ENCODE measurements at places on chromosomes 7 and 10.

DNA sequence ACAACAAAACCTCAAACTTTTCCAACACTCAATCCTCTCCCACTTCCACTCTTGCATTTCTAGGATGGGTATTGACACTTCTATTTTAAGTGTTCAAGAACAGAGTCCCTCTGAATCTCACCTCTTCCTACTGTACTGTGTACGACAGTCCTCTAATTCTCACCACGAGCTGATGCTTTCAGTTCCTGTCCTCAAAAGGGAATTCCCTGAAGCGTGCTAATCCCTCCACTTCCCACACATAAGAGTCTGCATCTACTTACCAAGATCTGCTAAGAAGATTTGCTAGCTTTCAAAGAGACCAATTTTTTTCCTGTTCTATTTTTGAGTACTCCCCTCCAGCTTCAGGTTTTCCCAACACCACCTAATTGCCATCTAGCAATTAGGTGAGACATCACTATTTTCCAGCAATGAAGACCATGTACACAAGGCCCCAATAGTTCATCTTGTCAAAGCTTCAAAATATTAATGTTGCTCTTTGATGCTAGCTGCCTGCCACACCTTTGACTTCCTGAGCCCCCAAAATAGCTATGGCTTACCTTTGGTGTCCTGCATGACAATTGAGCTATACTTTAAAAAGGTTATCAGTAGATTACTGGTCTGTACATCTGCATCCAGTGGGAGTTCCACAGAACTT is 54.4 kb downstream of the ARMH3 start:
- DNase-seq = no peak

GRCh38 chr10:52346394-52347326 is 32.6 kb downstream of the DKK1 start:
- no peak for DNase-seq

GRCh38 chr10:86310291-86310690 is 56.3 kb downstream of the GRID1 start:
- no peak for DNase-seq

DNA sequence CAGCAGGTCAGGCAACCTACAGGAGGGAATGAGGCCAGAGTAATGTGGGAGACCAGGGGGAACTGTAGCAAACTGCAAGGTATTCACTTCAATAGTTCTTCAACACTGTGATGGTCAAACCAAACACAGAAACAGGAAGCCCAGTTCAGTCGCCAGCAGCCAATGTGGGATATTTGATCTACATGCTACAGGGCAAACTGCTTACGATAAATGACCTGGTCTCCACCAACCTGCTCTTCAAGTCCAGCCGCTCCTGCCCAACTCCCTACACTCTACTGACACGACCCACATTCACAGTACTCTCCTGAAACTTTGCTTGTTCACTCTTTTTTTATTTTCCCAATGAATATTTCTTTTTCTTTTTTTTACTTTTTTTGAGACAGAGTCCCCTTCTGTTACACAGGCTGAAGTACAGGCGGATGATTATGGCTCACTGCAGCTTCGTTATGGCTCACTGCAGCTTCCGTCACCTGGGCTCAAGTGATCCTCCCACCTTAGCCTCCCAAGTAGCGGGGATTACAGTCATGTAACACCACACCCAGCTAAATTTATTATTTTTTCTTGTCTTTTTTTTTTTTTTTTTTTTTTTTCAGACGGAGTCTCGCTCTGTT is 42.1 kb downstream of the MDH2 start:
- no peak for DNase-seq

- no peak for DNase-seq
Measured at GRCh38 chr10:18044976-18045720, 93.4 kb downstream of the SLC39A12 start.

DNA sequence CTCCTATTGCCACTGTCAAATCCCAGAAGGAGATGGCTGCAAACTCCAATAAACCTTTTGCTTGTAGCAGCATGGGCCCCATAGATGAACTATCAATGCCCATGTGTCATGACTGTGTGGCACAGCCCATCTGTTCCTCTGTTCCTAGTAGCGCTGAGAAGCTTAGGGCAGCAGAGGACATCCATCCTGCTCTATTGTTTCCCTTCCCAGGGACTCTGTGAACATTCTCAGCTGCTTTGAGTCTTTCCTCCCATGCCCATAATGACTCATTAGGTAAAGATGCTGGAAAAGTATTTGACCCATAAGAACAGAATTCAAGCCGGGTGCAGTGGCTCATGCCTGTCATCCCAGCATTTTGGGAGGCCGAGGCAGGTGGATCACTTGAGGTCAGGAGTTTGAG is 28.3 kb downstream of the STMP1 start:
- DNase-seq = no peak

- no peak for DNase-seq
Measured at GRCh38 chr10:3090388-3090787, 23.0 kb downstream of the PFKP start.

DNA sequence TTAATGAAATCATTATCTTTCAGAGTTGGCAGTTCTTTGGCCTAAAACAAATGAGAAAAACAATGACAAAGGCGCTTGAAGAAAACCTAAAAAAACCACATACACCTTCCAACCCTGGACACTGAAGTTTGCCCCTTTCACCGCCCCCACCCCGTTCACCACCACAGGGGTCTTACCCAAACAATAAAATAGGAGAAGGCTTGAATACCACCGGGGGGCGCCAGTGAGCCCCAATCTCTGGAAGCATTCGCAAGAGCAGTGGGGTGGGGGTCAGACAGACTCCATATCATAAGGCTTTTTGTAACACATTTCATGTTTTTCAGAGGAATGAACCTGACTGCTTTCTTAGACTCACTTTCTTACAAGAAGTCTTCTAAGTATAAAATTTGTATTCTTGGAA is 163.6 kb downstream of the PIP4K2A start:
- DNase-seq = peak; percentile 45

DNA sequence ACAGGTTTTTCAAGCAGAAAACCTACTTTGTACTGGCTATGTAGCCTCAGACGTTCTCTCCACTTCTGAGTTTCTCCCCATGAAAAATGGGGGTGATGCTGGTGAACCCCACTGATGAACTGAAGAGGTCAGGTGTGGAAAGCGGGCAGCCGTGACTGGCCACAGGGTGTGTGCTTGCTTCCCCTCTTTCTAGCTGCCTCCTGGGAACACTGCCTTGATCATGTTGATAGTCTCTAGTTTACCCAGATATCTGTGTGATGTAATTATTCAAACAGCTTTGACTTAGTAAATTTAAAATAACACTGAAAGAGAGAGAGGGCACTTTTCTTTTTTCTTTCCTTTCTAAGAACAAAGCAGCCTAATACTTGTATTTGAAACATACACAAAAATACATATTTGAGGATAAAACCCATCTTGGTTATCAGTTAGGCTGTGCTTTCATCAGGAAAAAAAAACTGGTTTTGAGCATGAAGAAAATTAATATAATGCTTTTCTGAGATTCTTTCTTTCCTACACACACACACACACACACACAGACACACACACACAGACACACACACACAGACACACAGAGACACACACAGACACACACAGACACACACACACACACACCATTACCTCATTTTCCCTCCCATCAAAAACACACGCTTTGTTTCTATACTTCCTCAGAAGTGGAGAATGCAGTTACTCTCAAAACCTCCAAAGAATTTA is 76.7 kb downstream of the MACC1 start:
- no peak for DNase-seq

DNA sequence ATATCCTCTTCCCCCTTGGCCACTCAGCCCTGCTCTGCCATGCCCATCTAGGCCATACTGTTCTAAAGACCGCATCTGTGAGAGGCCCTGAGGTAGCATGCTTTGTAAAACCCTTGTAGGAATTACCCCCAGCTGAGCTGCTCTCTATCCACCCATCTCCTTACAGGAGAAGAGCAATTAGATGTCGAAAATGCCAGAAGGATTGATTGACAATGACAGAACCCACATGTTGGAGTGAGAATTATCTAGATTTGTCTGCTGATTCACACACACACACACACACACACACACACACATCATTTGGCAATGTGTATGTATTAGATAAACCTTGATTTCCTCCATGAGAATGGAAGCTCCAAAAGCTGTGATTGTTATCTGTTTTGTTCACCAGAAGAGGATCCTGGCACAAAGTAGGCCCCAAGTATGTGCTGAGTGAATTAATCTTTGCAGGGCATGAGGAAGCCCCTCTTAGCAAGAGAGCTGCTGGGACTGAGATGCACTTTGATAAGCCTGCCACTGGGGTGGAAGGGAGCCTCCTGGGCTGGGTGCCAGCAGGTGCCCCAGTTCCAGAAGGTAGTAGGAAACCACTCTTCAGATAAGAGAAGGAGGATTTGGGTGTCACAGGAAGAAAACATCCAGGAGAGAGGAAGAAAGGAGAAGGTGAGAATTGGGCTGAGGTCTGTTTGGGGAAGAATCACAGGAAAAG is 187.5 kb upstream of the ADO start:
- DNase-seq = no peak

DNA sequence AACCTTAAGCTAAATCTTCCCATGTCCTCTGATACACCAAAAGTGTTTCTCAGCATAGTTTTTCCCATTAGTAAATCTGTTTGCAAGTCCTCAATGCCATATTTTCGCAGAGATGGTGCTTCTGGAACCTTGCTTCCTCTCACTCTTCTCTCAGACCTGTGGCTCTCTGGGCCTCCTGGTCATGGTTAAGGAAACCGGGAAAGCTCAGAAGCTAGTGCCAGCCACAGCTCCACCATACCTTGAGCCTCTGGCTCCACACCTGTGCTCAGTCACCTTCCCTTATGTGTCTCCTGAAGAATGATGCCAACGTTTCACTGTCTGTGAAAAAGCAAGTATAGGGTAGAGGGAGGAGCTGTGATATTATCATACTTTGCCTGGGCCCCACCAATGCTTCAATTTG is 149.6 kb downstream of the CYP26A1 start:
- DNase-seq = no peak

GRCh38 chr10:111934931-111935330 is 248.6 kb downstream of the GPAM start:
- no peak for DNase-seq

DNA sequence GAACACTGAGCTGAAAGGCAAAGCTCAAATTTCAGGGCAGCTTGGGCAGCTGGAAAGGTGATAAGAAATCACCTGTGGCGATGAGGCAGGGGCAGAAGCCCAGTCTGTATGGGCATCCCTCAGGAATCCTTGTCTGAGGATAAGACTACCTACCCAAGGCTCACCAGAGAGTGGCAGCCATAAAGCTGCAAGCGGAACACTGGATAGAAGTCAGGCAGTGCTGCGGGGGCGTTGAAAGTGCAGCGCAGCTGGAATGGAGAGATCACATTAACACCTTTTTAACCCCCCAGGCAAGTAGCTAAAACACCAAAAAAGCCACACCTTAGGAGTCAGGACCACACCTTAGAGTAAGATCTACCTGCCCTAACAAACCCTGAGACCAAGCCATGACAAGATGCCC is 38.2 kb downstream of the ABCB5 start:
- no peak for DNase-seq

- no peak for DNase-seq
Measured at GRCh38 chr10:130740166-130740565, 571.4 kb downstream of the TCERG1L start.

GRCh38 chr7:54680377-54681005 is 78.5 kb downstream of the SEC61G start:
- DNase-seq = no peak

- no peak for DNase-seq
Measured at GRCh38 chr7:128801003-128801402, 9.2 kb downstream of the CCDC136 start.

GRCh38 chr7:4260867-4261600 is 421.1 kb upstream of the FOXK1 start:
- no peak for DNase-seq

DNA sequence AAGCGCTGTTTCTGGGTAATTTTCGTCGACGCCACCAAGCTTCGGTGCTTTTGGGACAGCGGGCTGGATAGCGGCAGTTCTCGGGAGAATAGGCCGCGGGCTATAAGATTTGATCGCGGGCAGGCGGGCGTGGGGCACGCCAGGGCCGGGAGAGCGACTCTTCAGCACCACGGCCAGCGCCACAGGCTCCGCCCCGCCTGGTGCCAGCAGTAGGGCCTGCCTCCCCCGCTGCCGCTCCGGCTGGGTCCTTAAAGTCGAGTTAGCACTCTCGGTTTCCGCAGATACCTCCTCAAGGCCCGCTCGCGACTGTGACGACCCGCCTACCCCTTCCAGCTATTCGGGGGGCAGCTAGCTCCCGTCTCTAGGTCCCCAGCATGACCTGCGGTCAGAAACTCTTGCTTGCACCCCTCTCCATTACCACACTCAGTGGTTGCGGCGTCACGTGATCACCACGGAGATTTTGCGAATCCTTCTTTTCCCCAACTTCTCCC is 9.4 kb downstream of the NXPH1 start:
- peak; percentile 12 for DNase-seq

DNA sequence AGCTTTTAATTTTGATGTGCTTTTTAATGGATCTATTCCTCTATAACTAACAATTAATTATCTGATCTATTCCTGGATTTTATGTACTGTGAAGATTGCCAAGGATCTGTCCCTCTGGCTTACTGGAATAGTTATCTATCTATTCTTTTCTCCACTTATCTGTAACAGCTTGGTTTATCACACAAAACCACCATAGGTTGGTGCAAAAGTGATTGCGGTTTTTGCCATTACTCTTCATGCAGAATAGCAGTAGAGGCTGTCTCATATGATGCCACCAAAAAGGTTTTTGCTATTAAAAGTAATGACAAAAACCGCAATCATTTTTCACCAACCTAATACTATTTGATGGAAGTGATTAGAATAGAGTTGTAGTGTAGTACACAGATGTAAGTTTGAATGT is 115.7 kb downstream of the PDE1C start:
- DNase-seq = no peak

- DNase-seq = no peak
Measured at GRCh38 chr7:37377231-37377630, 71.4 kb downstream of the ELMO1 start.

DNA sequence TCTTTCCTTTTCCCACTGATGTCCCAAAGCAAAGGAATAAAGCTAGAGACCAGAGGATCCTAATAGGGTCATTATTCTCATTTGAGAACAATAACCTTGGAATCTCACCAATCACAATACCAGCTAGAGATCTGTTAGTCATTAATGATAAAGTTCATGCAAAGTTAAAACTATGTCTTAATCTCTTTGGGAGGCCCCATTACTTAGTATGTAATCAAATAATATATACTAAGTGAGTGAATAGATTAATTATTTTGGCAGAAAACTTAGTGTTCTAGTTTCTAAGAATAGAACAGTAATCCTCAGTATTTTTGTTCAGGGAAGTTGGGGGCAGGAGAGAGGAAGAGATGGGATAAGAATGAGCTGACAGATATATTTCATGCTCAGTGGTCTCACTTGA is 227.2 kb downstream of the MTERF1 start:
- no peak for DNase-seq

- DNase-seq = no peak
Measured at GRCh38 chr10:90862908-90863514, 5.2 kb upstream of the HTR7 start.

- DNase-seq = no peak
Measured at GRCh38 chr10:62540389-62540788, 166.2 kb downstream of the ZNF365 start.

- DNase-seq = peak; percentile 35
Measured at GRCh38 chr10:17617031-17617911, at the start of gene HACD1. HACD1 (minus strand) TSS chr10:17617374; CDS start chr10:17617339, 35 bp downstream.

DNA sequence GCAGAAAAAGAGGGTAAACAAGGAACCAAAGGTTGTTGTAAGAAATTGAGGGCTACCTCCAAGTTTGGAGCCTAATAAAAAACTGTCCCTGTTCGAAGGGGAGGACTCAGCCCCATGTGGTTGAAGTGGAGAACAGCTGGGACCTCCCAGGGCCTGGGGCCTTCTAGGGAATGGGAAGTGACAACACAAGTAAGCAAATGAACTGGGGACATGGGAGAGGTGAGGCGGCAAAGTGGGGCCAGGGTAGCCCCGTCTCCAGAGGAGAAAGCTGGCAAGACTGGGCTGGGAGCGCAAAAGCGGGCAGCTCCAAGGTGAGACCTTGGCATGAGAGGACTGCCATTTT is 198.1 kb downstream of the ZNF438 start:
- no peak for DNase-seq

Measured in substantia nigra (tissue), 51 donors.